ENCODE measurements at places on chromosomes 3 and 15.
A peak's percentile ranks its signal among the peaks of the same experiment; 100 is the strongest.

DNA sequence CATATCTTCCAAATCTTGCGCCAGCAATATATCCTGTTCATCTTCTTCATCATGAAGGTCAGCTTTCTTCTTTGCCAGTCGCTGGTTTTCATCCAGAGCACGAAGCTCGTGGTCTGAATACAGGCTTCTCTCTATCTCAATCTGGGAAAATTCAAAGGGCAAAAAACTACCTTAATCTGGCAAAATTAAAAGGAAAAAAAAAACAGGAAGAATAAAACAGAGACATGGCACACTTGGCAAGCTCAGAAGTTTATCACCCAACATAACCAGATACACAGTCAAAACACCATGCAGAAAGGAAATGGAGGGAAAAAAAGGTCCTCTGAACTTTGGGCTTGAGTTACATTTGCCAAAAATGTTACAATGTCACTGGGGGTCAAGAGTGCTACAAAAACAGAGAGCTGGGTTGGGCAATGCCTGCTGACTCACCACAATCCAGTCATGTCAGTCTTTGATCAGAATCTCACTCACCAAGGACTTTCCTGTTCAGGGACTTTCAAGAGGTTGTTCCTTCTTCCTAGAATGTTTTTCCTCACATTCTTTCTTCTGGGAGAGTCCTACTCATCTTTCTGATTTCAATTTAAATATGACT lies 1.5 kb downstream of the MRPL46 start:
- H3K4me1 ChIP-seq = peaks cover 29% of the 10 kb centered on the region
- peak overlapping the region; percentile 95 for H3K4me3 ChIP-seq
- H3K27ac ChIP-seq = no peak overlapping the region
- no peaks in the 10 kb centered on the region for H3K27me3 ChIP-seq
- H3K36me3 ChIP-seq = peaks cover 37% of the 10 kb centered on the region
- peak; percentile 17 for DNase-seq

GRCh38 chr3:36677331-36678007 lies 86.9 kb downstream of the DCLK3 start:
- H3K4me3 ChIP-seq = no peak overlapping the region
- no peaks in the 10 kb centered on the region for H3K27me3 ChIP-seq
- DNase-seq = no peak
- H3K27ac ChIP-seq = no peak overlapping the region
- H3K36me3 ChIP-seq = no peaks in the 10 kb centered on the region

DNA sequence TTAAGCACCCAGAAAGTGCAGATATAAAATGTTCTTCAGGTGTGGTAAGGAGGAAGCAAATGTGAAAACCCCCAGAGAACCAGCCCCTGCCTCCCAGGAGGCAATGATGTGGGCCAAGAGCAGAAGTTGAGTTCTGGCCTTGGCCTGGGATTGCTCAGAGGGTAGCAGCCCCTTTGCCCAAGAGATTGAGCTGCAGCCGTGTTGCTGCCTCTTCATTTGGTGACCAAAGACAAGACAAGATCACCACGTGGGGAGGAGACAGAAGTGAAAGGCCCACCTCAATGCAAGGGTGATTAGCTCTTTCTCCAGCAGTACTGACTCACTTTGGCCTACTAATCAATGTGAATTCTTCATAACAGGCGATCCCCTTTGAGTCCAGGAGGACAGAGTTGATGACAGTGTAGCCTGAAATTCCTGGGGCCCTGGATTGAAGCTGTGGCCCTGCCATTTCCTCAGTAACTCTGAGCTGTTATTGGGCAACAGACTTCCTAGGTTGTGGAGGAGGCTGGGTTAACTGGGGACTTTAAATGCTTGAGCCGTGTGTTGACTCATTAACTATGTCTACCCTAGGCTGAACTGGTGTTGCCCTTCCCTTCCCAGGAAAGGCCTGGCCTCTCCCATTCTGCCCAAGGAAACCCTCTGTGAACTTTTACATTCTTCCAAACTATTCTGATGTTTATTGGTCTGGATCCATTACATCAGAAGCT lies 86.5 kb downstream of the ST6GAL1 start:
- no peak overlapping the region for H3K4me3 ChIP-seq
- peak overlapping the region; percentile 36 for H3K27ac ChIP-seq
- H3K36me3 ChIP-seq = peaks cover 59% of the 10 kb centered on the region
- peaks cover 68% of the 10 kb centered on the region for H3K4me1 ChIP-seq

DNA sequence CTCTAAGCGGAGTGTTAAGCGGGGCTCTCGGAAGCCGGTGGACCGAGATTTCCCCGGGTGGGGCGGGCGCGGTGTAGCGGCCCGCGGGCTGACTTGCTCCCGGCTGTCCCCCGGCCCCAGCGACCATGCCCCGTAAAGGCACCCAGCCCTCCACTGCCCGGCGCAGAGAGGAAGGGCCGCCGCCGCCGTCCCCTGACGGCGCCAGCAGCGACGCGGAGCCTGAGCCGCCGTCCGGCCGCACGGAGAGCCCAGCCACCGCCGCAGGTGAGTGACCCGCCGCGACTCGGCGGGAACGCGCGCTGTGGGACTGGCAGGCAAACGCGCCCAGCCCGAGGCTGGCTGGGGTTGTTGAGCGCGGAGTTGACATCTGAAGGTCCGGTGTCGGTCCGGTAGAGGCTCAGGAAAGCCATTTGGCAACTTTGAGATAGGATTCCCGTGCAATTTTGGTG lies 1.3 kb downstream of the SMC4 start:
- H3K4me1 ChIP-seq = peaks cover 47% of the 10 kb centered on the region
- H3K27ac ChIP-seq = peak overlapping the region; percentile 97
- peak; percentile 29 for DNase-seq
- H3K36me3 ChIP-seq = peaks cover 54% of the 10 kb centered on the region
- H3K4me3 ChIP-seq = peak overlapping the region; percentile 94
- H3K27me3 ChIP-seq = no peaks in the 10 kb centered on the region

GRCh38 chr3:134795746-134796280 lies 753 bp downstream of the EPHB1 start:
- H3K36me3 ChIP-seq = no peaks in the 10 kb centered on the region
- peak overlapping the region; percentile 87 for H3K4me3 ChIP-seq
- H3K4me1 ChIP-seq = peaks cover 20% of the 10 kb centered on the region
- no peak overlapping the region for H3K27ac ChIP-seq
- H3K27me3 ChIP-seq = peaks cover 49% of the 10 kb centered on the region

DNA sequence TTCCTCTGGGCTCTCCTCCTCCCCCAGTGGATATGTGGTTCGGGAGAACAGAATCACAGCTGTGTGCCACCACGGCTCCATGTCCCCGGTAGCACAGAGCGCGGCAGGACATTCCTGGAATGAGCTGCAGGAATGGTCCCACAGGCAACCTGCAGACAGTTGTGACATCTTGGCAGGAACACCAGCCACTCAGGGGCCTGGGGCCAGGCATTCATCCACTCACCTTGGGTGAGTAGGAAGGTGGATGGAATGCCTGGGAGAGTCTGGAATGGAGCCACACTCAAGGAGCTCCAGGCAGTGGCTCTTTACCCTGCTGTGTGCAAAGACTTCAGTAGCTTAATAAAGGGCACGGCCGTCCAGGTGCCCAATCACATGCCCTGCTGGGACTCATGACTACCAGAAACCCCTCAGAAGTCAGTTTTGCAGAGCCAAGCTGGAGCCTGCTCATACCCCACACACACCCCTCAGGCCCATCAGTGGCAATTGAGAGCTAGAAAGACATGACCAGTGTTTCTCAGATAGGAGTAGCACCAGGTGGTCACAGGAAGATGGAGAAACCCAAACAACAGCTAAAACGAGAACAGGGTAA lies 117.3 kb upstream of the PRR20G start:
- DNase-seq = no peak
- no peak overlapping the region for H3K27ac ChIP-seq
- H3K4me3 ChIP-seq = no peak overlapping the region
- H3K36me3 ChIP-seq = no peaks in the 10 kb centered on the region

GRCh38 chr15:100341239-100341749 lies 481 bp downstream of the ADAMTS17 start:
- no peaks in the 10 kb centered on the region for H3K36me3 ChIP-seq
- peaks cover 28% of the 10 kb centered on the region for H3K4me1 ChIP-seq
- no peak overlapping the region for H3K4me3 ChIP-seq
- no peak for DNase-seq
- H3K27ac ChIP-seq = no peak overlapping the region

Measured in activated CD8-positive, alpha-beta T cell treated with anti-CD3 and anti-CD28 coated beads, Interleukin-2, amount 10 ng/mL, durations not matched to agents 7 days and 5 days (primary cell).